ENCODE measurements at places on chromosomes 5 and 9. TPM values are rescaled to one million over a fixed set of nuclear protein-coding genes. Genes with fewer than 3 reads are reported as not detected.
A peak's percentile ranks its signal among the peaks of the same experiment; 100 is the strongest.

The SHC3 gene
- total RNA-seq: 4.8 TPM

The EIF4EBP3 gene
- 20.0 TPM for total RNA-seq

The OBP2B gene
- total RNA-seq: 7.5 TPM

The ECPAS gene
- 98.4 TPM for total RNA-seq

- H3K36me3 ChIP-seq: no peaks in the 10 kb centered on the region
- no peak overlapping the region for H3K4me3 ChIP-seq
- H3K27ac ChIP-seq: no peak overlapping the region
- H3K4me1 ChIP-seq: no peaks in the 10 kb centered on the region
Measured at GRCh38 chr5:54397420-54397819, 58.1 kb upstream of the HSPB3 start.

- no peak overlapping the region for H3K4me3 ChIP-seq
- H3K27me3 ChIP-seq: no peaks in the 10 kb centered on the region
- H3K36me3 ChIP-seq: no peaks in the 10 kb centered on the region
- H3K4me1 ChIP-seq: peaks cover 13% of the 10 kb centered on the region
Measured at GRCh38 chr9:18448101-18448500, 25.9 kb upstream of the ADAMTSL1 start.

GRCh38 chr5:69530561-69531405 is 29.2 kb upstream of the GTF2H2C start:
- H3K4me3 ChIP-seq: no peak overlapping the region
- peaks cover 6% of the 10 kb centered on the region for H3K4me1 ChIP-seq
- no peak for DNase-seq
- H3K27me3 ChIP-seq: no peaks in the 10 kb centered on the region
- H3K27ac ChIP-seq: no peak overlapping the region
- H3K36me3 ChIP-seq: no peaks in the 10 kb centered on the region

- no peak overlapping the region for H3K27ac ChIP-seq
- H3K36me3 ChIP-seq: peaks cover 38% of the 10 kb centered on the region
- H3K4me3 ChIP-seq: no peak overlapping the region
Measured at GRCh38 chr5:179905161-179905560, 2.5 kb downstream of the TBC1D9B start.

- H3K27ac ChIP-seq: no peak overlapping the region
- no peaks in the 10 kb centered on the region for H3K36me3 ChIP-seq
- H3K4me1 ChIP-seq: peaks cover 26% of the 10 kb centered on the region
Measured at GRCh38 chr9:85432599-85432998, 309.2 kb downstream of the AGTPBP1 start.

- no peak overlapping the region for H3K4me3 ChIP-seq
- no peaks in the 10 kb centered on the region for H3K27me3 ChIP-seq
- peaks cover 11% of the 10 kb centered on the region for H3K4me1 ChIP-seq
- H3K27ac ChIP-seq: no peak overlapping the region
- no peaks in the 10 kb centered on the region for H3K36me3 ChIP-seq
- peak; percentile 67 for DNase-seq
Measured at GRCh38 chr5:158074992-158075769, 216.2 kb upstream of the CLINT1 start.
